ENCODE measurements at places on chromosomes 3 and 15.

- no peak for DNase-seq
Measured at GRCh38 chr3:19540464-19540863, 392.2 kb downstream of the KCNH8 start.

DNA sequence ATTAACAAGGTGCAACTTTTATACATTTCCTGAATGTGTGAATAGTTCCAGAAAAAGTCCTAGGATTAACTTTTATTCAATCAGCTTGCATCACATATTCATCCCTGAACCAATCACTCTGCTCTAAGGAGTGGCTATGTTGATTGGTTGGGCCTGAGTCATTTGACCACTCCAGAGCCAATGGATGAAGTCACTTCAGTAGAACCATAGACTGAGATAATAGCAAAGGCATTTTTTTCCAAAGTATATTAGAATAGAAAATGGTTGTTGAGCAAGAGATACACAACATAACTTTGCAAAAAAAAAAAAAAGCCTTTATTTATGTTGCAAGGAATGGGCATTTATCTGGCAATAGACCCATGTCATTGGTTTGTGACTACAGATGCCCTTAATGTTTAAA is 55.5 kb upstream of the AGTR1 start:
- no peak for DNase-seq

- DNase-seq = no peak
Measured at GRCh38 chr15:66647358-66647757, 54.7 kb upstream of the SMAD6 start.

GRCh38 chr3:153681057-153681456 is 440.1 kb upstream of the ARHGEF26 start:
- no peak for DNase-seq

DNA sequence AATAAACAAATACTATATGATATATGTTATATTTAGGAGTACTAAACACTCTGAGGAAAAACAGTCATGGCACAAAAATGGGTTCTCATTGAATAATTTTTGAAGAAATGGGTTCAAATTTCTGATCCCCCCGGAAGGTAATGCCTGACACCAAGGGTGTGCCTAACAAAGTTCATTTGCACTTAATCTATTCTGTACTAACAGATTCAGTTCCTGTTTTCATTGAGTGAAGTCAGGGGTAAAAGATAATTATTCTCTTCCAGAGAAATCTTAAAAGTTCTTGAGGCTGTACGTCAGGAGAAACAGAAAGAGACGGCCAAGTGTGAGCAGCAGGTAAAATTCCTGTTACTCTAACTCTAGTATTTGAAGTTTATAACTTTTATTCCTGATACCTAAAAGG is 34.5 kb upstream of the TMEM42 start:
- DNase-seq = no peak

- DNase-seq = no peak
Measured at GRCh38 chr3:46619845-46620778, 7.8 kb downstream of the FAM240A start.

GRCh38 chr15:35567392-35567791 is 21.4 kb upstream of the DPH6 start:
- DNase-seq = no peak

DNA sequence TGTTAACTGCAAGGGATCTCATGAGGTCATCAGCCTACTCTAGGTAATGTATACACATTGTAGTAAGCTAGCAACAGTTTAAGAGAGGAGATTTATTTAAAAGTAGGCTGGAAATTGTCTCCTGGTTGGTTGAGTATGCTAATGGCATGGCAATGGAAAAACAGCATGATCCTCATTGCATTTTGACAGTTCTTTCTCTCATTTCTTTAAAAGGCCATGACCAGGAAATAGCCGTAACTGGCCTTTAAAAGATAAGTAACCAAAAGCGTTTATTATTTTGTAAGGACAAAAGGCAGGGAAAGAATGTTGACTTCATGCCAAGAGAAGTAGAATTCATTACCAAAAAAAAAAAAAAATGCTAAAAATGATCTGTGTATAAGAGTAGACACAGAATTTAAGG is 310.3 kb downstream of the FGF12 start:
- no peak for DNase-seq

Measured in hippocampal formation (tissue), 2 donors.